ENCODE measurements at places on chromosomes 4 and X.
A peak's percentile ranks its signal among the peaks of the same experiment; 100 is the strongest.

DNA sequence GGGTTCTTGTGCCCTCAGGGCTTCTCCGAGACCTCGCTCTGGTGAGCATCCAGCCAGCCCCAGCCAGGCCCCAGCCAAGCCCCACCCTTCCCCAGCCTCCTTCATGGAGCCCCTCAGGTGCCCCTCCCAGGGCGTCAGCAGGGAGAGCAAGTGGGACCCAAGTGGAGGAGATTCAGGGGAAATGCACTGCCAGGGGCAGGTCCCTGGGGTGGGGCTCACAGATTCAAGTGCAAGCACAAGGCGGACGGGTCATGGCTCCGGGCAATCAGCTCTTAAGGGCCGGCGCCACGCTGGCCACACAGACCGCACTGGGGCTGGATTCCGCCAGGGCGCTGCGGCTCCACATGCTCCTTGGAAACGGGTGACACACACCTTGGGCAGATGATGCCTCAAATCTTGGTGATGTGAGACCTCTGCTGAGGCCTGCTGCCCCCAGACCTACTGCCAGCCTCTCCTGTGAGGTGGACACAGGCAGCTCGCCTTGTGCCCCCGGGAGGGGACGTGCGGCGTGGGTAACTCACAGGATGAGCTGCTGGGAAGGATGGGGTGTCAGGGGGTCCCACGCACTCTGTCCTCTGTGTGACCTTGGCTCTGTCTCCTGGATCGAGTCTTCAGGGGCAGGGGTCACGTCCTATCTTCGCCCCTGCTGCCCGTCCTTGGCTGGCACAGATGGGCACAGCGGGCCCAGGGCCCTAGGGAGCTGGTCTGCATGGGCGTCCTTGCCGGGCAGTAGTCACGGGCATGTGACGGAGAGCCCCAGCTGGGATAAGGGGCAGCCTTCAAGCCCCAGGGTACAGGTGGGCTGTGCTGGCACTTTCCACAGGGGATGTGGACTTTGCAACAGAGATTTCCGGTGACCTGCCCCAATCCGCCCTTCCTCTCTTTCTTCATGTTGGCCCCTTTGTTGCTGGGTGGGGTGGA, 17.1 kb downstream of the NAT8L start:
- DNase-seq = no peak

- DNase-seq = no peak
These were observed 3.2 kb upstream of the CHRNA9 start for GRCh38 chr4:40331961-40332360.

DNA sequence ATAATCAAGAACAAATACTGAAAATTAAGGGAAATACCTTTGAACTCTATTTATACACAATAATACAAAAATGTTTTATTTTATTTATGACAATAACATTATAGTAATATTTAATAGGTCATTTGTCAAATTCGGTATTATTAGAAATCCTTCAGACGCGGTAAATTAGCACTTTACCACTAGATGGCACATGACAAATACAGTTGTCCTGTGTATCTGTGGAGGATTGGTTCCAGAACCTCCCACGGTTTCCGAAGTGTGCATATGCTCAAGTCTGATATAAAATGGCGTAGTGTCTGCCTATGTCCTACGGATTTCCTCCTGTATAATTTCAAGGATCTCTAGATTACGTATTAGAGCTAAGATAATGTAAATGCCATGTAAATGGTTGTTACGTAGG, 8.1 kb upstream of the LINC00632 start:
- DNase-seq = no peak

DNA sequence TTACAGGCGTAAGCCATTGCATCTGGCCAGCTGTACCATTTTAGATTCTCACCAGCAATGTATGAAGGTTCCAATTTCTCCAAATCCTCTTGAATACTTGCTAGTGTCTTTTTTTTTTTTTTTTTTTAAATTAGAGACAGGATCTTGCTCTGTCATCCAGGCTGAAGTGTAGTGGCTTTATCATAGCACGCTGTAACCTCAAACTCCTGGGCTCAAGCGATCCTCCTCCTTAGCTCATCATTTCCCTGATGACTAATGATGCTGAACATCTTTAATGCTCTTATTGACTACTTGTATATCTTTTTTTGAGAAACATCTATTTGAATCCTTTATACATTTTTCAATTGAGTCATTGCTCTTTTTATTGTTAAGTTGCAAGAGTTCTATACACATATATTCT, 40.3 kb downstream of the HDAC8 start:
- DNase-seq = no peak

DNA sequence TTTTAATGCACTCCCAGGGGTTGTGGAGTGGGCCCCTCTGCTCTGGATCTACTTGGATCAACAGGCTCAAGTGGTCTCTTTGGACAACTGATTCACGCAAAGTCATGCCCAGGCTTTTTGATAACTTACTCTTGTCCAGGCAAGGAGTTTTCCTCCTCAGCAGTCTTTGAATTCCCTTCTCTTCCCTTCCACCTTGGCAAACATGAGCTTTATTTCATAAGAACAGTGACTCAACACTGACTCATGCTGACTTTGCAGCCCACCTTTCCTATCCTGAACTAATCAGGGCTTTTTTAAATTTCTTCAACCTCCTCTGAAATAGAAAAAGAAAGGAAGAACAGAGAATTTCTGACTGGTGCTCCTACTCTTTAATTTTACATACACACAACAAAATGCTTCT, 132.1 kb upstream of the LDB2 start:
- no peak for DNase-seq

DNA sequence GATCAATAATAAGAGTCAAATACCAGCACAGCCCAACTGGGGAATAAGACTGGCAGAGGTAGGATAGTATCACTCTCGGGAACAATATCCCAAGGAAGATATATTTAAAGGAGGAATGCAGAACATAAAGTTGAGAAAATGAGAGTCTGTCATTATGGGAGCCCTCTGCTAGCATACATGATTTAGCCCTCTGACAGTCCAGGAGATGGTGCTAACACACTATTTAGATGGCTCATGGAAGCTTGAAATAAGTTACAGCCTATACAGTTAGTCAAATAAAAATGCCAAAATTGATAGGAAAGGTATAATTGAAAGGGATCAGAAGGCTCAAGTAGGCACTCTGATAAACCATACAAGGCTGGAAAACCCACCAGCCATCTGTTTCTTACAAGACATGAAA, 201.0 kb upstream of the NEIL3 start:
- no peak for DNase-seq

DNA sequence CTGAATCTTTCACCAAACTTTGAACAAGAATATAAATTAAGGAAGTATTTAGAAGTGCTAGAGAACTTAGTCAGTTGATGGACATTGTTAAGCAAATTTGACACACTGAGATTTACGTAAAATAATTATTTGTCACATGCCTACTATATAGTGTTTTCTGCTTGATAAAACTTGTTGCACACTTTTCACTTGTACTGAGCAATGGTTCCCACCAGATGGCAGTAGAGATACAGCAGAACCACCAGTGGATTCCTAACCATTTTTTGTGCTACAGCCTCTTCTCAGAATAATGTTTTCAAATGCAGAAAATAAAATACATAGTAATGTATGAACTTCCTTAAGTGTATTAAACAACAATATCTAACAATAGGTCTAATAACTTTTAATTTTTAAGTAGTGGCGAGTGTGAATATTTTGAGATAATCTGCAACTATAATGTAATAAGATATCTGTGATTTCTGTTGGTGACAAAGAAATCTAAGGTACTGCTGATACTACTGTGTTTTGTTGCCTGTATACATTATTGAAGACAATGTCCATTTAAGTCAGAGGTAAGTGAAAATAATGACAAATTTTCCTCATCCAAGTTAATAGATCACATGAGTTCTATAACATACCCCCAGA, 81.2 kb downstream of the APOOL start:
- DNase-seq = peak; percentile 3

- no peak for DNase-seq
These were observed 36.4 kb downstream of the NELFA start for GRCh38 chr4:1972414-1972813.

- no peak for DNase-seq
These were observed 1194.6 kb downstream of the ADGRL3 start for GRCh38 chr4:62394766-62395165.

GRCh38 chr4:47391256-47391655, 72.2 kb downstream of the COMMD8 start:
- no peak for DNase-seq

DNA sequence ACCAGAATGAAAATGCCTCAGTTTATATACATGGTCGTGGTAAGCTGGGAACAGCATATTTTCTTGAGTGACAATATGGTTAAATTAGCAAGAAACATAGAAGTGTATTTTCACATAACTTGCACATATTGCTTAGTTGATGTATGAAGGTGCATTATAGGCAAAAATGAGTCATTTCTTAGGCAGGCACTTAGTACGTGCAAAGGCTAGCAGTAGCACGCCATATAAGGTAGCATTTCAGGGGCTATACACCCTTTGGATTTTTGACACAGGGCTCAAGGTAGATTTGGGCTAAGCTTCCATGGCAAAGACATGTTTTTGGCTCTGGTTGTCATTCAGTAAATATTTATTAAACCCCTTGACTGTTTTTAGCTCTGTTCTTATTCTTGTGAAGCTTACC, 33.1 kb downstream of the PCDH7 start:
- no peak for DNase-seq

DNA sequence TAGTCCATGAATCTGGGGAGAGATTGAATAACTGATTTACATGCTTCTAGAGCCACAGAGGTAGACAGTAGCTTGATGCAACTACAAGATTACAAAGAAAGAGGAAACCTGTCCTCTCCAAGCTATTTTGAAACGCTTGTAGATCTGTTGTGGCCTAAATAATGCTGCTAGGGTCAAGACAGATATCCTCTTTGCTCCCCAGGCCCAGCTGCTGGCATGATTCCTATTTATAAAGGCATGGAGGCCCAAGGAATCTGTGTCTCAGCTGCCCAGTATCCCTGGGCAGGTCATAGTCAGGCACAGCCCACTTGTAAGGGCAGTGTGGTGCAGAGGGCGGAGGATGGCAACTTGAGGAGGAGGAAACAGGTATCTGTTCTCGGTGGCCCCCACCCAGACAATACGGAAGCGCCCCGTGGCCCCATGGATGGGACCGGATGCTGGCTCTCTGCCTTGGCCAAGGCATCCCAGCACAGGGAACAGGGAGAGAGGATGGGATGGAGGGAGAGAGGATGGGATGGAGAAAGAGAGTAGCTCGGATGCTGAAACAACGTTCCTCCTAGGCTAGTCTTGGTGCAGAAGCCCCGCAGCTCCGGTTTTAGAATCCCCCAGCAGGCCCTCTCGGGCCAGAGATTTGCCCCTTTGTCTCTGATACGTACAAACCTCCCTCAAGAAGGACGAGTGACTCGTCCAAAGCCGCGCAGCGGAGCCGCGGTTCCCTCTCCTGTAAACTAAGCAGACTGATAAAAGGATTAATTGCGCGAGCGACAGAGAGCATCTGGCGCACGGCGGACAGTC, 767 bp upstream of the SMIM20 start:
- DNase-seq = no peak

DNA sequence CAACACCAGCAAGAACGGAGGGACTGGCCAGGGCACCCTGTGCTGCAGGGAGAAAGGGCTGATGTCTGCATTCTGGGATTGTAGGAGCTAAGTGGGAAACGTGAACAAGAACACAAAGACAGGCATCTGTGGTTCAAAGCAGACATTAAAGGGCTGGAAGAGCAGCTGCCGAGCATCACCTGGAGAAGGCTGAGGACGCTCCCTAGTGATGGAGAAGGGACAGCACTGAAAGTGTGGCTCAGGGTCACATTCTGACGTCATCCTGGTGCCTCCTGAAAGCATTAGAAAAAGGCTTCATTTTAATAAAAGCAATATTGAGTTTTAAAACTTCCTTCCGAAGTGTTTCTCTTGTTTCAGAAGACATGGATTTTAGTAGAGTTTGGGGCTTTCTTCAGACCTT, 62.3 kb downstream of the CLDN22 start:
- no peak for DNase-seq

DNA sequence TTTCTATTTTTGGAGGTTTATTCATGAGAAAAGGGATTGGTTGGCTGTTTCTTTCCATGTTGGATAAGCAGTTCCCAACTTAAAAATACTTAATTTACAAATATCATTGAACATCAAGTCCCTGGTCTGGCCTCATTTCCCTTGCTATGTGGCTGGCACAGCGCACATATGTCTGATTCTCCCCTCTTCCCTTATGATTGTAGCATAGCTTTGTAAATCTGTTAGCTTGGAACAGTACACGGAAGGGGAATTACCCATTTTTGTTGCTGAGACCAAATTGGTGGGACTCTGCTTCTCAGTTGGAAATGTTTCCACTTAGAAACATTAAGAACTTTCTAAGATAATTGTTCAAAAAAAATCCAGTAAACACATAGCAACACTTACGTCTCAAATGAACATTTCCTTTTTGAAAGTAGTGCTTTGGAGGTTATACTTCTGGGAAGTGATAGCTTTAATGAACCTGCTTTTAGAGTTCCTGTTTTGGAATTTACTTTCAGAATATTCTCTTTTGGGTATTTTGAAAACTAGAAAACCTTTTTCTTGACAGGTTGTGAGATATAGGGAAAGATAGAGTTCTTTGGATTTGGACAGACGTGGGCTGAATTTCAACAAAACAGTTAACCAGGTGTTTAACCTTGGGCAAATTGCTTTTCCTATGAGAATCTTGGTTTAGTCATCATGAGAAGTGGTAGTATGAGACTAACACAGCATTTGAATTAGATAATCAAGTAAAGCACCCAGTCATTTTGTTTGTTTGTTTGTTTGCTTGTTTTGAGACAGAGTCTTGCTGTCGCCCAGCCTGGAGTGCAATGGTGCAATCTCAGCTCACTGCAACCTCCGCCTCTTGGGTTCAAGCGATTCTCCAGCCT, 47.3 kb downstream of the STIM2 start:
- DNase-seq = no peak

GRCh38 chr4:17515445-17516407, 761 bp downstream of the CLRN2 start:
- no peak for DNase-seq

DNA sequence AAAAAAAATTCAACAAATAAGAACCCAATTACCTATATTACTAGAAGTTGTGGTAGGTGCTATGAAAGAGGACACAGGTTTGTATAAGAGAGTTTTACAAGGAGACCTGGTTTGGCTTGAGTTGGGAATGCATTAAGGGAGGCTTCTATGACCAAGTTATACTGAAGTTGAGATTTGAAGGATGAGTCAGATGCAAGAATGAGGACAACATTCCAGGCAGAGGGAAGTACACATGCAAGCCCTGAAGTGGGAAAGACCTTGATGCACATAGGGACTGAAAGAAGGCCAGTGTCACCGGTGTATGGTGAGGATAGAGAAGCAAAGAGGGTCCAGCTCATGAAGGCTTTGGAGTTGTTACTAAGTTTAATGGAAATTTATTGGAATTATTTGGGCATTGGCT, 52.2 kb downstream of the ANK2 start:
- no peak for DNase-seq

DNA sequence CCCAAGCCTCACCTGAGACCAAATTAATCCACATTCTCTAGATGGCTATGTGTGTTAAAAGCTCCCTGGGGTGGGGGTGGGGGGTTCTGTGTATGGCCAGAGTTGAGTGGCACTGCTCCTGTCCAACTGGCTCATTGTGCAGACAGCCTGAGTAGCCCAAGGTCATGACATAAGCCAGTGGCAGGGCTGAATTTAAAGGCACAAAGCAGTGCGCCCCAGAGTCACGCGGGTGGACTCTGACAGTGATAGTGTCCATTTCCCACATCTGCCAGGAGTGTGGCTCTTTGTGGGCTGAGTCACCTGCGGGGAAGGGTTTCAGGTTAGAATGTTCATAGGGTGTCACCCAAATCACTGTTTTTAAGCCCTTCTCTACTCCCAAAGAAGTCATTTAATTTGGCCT, 45.4 kb downstream of the SCD5 start:
- DNase-seq = no peak

GRCh38 chr4:100907465-100908454, 389.9 kb upstream of the EMCN start:
- DNase-seq = no peak

Measured in SK-N-MC (cell line).